RWPE1 (cell line): ENCODE measurements at places on chromosomes 7 and 10.

DNA sequence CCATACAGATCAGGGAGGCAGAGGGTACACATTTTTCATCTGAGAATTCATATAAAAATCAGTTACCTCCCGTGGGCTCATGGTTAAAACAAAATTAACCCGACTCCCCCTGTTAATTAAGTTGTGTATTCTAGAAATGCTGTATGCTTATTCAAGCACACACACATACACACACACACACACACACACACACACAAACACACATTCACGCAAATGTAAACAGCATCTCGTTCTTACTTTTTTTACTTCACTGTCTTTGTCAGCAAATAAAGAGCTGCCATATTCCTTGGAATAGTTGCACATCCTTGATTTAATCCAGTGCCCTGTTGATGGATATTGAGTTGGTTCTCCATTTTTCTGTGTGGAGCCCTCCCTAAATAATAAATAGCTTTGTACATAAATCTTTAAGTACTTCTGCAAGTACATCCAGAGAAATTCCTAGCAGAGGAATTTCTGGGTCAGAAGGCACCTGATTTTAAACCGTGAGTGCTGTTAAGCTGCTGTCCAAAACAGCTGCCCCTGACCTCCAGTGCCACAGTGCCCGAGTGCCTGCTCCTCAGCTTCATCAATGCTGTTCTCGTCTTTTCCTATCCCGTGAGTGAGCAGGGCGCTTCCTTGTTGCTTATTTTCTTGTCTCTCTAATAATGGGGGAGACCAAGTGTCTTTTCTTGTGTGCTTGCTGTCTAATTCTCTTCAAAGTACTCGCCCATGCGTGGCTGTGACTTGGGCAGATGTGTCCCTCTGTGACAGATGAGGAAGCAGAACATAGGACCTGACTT, 117.2 kb downstream of the RGS10 start:
- no peak for DNase-seq

DNA sequence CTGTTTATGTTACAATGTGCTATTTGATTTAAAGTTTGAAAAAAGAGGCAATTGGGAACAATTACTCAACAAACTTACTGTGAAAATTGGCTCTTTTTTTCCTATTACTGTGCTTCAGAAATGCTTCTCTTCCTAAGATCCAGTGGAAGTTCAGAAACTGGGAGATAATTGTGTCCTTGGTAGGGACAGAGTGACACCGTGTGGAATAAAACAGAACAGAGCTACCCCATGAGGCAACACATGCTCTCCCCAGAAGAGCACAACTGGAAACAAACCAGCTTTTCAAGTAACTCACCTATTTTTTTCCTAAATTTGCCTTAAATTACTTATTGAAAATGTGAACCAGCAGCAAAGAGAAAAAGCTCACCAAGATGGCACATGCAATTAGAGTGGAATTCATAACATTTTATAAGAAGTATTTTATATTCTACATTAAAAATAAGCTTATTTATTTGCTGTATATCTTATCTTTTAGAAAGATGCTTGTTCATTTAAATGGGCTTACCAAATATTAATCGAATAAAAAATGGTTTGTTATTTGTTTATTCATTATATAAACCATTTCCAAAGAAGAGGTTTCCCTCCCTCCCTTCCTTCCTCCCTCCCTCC, 346.1 kb upstream of the ANKRD30A start:
- DNase-seq, result peak; percentile 61

DNA sequence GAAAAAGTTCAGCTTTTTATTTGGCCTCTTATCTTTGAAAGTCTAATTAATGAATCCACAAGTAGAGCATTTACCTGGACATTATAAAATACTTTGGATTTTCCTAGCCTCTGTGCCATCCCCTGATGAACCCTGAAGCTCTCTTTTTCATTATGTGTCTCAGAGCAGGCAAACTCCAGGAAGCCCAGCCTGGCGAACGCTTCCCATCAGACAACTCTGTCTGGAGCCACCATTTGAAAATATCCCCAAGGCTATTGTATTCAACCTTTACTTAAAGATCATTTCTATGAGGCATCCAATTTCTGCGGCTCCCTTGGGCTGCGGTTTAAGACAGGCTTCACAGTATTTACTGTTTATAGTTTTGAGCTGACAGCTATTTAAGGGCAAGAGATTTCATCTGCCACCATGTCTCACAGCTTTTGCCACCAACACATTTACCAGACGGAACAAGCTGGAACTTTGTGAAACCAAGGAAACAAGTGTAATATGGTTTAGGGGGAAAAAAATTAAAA, 257.2 kb upstream of the GLI3 start:
- no peak for DNase-seq

DNA sequence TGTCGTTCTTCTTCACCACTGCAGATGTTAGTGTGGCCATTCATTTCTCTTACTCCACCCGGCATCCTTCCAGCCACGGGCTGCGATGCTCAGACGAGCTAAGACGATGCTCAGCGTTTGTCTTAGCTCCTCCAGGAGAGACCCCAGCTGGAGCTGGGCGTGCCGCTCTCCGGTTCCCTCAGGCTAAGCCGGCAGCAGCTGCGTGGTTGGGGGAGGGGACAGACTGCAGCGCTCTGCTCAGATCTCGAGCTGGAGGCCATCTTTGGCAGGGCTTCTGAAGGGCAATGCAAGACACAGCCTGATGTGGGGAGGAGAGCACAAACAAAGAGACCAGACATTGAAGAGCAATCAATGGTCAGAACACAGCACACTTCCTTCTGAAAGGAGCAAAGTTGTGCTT, 4.8 kb downstream of the INA start:
- no peak for DNase-seq

DNA sequence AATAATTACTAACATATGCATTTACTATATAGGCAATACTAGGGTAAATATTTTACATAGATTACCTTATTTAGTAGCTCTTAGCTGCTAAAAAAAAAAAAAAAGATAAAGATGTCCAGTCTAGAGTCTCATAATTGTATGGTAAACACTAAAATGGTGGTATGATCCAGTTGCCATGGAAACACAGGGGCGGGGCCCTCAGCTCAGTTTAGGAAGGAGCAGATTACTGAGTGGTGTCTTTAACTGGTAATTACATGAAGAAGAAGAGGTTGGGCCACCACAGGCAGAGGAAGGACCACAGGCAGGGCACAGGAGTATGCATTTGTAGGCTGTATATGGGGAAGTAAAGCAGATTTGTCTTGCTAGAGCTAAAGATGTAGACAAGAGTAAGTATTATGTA, 43.7 kb downstream of the ITGB8 start:
- DNase-seq, result no peak

GRCh38 chr7:98860071-98860470, 9.7 kb downstream of the TMEM130 start:
- DNase-seq, result no peak

DNA sequence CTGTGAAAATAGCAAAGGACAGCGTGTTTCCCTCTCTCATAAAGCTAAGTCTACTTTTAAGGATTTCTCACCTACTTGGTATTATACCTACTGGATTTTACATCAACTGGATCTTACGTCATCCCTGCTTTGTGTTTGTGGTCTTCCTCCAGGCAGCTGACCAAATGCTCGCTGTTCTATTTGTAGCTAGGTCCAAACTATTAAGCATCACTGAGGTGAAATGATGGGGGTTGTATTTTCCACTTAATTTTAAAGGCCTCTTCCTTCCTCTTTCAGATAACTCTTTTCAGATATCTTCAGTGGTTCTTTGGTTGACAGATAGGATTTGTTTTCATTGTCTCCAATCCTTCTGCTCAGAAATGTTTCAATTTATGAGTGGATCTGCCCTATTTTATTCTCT, 169.7 kb downstream of the RNLS start:
- DNase-seq, result no peak

GRCh38 chr7:7263297-7264230, 81.2 kb downstream of the C1GALT1 start:
- DNase-seq, result no peak

GRCh38 chr10:120783867-120784266, 67.3 kb upstream of the WDR11 start:
- DNase-seq, result no peak

DNA sequence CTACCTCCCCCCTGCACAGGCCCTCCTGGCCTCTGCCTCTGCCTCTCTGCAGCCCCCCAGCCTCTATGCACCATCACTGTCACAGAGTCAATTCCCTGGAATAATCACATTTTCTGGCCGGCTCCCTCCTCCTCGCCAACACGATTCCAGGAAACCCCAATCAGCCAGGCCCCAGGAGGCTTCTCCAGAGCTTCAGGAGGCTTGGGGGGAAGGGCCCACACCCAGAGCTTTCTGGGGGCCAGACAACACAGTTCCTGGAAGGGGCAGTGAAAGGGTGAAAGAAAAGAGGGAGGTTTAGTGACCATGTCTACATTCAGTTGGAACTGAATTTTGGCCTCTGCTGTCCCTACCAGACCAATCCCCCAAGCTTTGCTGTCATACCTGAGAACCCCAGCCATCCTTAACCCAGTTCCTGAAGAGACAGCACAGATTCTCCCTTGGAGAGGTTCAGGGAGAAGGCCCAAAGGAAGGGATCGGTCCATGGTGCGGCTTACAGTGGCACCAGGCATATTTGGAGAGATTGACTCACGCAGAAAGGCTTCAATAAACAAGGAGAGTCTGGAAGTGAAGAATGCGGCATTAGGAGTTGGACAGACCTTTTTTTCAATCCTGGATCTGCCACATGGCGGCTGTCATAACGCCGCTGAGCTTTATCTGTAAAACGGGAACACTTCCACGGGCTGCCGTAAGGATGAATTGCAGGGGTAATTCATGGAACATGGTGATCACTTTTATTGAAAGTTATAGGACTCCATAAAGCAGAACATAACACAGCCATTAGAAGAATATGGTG, 89.0 kb downstream of the NEURL1 start:
- DNase-seq, result no peak

DNA sequence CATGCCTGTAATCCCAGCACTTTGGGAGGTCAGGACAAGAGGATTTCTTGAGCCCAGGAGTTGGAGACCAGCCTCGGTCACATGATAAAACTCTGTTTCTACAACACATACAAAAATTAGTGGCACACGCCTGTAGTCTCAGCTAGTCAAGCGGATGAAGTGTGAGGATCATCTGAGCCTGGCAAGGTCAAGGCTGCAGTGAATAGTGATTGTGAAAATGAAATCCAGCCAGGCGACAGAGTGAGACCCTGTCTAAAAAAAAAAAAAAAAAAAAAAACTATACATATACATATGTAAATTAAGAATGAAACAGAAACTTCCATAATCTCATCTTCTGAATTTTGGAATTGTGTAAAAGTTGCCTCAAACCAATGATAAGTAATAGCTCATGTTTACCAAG, 18.2 kb upstream of the FAM170B start:
- no peak for DNase-seq
